NCI-H2171 treated with DMSO at 0.1 percent for 48 hours (cell line): ENCODE measurements at places on chromosomes 4 and X.

DNA sequence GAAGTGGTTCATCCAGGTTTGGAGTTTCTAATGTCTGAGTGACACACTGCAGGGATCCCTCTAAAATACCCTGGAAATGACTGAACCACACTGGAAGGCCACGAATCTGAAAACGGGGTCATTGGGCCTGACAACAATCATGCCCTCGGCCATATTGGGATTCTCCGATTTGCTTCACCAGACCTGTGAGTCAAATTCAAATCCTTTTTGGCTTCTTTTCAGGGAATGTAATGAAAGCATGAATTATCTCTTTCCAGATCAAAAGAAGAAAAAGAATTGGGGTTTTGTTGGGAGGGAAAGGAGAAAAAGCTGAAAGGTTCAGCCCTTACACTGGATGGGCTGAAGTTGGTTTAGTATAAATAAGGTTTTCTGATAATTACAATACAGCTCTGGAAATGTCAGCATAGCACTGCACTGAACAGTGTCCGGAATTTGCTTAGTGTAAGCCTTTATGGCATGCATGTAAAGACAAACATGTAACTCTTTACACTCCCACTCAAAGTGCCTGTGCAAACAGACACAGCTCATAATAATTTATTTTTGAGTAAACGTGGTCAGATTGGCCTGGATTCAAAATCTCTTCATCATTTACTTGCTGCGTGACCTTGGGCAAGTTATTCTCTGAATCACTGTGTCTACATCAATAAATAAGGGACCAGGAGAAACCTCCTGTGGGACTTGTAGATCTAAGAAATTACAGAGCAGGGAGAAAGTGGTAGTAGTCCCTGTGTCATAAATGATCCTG is 21.4 kb downstream of the CT47C1 start:
- no peak for DNase-seq

DNA sequence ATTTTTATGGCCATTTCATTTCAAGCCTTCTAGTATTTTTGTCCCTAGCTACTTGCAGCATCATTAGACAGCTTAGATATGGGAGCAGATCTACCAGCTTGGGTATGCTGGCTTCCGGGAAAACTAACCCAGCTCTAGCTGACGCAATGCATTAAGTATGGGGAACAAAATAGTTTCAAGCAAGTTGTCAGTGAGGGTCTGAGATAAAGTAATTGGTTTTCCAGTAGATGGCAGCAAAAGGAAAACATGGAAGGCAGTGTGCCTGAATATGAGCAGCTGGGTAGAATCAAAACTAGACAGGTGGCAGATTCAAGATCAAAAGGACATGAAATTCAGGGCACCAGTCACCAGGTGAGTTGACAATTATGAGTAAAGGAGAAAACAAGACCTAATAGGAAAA is 340.9 kb upstream of the CTSO start:
- DNase-seq: peak; percentile 90

GRCh38 chrX:30935985-30936384 is 46.9 kb upstream of the TAB3 start:
- DNase-seq: no peak

- no peak for DNase-seq
Observed at GRCh38 chr4:140070973-140071372, 83.0 kb downstream of the MAML3 start.

DNA sequence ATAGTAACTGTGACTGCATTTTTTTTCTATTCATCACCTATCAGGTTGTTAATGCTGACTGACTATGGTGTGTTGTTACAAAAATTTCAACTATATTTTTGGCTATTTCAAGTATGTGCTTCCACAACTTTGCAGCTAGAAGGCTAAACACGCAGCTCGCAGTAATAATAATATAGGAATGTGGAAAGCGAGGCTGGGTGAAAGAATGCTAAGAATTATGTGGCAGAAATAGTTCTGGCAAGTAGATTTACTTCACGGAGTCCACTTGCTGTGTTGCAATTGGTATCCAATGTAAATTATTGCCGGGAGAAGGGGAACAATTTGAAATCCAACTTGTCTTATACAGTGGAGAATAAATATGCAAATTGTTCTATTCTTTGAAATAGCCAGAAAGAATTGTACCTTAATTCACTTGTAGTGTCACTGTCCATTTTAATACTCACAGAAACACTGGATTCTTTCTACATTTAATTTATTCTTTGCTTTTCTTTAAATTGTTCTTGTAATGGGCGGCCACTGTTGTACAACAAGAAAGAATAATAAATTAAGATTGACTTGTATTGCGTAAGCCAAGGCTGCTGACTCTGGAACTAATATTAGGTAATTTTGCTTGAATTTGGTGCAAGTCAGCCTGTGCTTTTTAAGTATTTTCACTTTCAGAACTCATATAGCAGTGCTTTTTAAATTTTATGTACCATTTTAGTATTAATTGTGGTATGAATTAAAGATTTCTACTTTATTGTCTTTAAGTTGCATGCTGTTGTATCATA is 154.9 kb downstream of the FRMPD4 start:
- DNase-seq: no peak

DNA sequence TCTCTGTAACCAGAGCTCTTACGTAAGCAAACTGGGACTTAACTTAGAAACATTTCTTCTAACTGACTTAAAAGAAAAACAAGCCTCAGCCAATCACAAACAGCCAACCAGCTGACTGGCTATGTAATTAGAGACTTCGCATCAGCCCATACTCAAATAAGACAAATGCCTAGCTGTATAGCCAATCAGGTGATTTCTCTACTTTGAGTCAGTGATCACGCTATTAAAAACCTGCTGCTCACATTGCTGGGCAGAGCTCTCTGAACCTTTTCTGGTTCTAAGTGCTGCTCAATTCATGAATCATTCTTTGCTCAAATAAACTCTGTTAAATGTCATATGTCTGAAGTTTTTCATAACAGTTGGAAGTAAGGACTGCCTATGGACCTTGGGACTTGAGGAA is 9.9 kb upstream of the SMIM10L2A start:
- DNase-seq: no peak

- DNase-seq: no peak
Observed at GRCh38 chr4:89222170-89222569, 85.4 kb downstream of the GPRIN3 start.

GRCh38 chr4:147546349-147546748 is 65.5 kb downstream of the EDNRA start:
- DNase-seq: no peak

DNA sequence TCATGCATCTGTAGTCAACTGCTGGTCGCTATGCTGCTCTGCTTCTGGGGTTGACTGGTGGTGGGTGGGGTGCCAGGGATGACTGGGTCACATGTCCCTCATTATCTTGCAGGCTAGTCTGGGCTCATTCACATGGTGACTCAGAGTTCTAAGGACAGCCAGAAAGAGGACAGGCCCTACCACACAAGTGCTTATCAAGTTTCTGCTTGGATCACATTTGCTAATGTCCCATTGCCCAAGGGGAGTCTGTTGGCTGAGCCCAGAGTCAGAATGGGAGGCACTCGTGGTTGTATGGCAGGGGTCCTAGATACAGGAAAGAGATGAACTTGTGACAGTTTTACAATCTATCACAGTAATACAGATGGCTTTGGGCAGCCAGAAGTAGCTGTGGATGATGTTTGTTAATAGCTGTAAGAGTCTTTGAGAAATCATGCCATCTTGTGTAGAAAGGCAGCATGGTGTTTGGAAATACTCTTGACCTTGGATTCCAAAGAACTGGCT is 221.3 kb downstream of the GPAT3 start:
- DNase-seq: no peak

DNA sequence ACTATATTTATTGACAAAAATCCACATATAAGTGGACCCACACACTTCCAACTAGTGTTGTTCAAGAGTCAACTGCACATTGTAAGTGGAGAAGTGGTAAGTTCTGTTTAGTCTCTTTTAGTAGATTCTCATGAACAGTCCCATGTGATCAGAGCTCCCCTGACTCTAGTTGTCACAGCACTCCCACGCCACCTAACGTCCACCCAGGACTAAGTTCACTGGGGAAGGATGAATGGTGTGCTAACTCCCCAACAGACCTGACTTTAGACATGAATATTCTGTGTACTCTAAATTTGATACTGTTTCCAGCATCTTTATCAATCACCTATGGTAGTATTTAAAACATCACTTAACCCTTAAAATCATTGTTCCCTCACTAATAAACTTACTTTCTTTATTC is 59.8 kb downstream of the PACRGL start:
- no peak for DNase-seq

DNA sequence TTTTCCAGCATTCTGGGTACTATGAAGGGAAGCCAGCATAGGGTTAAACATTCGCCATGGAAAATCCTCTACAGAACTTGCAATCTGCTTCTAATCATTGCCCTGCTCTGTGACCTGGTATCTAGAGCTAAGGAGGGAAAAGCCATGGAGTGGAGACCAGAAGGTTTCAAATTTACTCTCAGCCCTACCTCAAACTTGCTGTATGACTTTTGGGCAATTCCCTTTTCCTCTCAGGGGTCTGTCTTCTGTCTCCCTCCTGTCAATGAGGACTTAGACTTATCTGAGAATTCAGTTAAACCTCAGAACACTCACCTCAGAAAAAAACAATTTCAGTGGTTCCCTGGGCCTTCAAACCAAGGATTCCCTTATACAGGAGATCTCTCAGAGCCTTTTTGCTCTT is 29.1 kb downstream of the ARHGEF9 start:
- DNase-seq: no peak

- peak; percentile 62 for DNase-seq
Observed at GRCh38 chr4:85475631-85476233, 782 bp downstream of the ARHGAP24 start.

DNA sequence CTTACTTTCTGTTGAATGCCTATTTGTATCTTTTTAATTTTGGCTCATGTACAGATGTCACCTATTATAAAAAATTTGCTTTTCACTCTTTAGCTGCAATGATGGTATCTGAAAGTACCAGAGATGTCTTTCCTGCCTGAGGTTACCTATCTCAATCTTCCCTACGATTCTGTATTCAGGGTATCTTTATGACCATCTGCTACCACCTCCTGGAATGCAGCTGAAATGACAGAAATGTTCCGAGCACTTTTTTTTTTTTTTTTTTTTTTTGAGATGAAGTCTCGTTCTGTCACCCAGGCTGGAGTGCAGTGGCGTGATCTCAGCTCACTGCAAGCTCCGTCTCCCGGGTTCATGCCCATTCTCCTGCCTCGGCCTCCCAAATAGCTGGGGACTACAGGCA is 136.4 kb downstream of the REPS2 start:
- DNase-seq: peak; percentile 69

GRCh38 chr4:184955116-184955515 is 63.2 kb upstream of the HELT start:
- DNase-seq: no peak

- DNase-seq: no peak
Observed at GRCh38 chr4:185546335-185546734, 11.0 kb upstream of the PDLIM3 start.

DNA sequence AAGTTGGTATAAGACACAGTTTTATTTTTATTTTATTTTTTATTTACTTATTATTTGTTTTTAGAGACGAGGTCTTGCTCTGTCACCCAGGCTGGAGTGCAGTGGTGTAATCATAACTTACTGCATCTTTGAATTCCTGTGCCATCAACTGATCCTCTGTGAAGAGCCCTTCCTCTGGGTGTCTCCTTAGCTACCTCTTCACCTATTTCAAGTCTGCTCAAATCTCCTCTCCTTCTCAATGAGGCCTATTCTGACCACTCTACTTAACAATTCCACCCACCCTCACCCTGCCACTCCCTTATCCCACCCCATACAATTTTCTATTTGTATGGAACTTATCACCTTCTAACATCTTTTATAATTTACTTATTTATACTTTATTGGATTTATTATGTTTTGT is 183.4 kb downstream of the PPP3CA start:
- no peak for DNase-seq

- DNase-seq: no peak
Observed at GRCh38 chr4:122783301-122784215, 43.1 kb upstream of the FGF2 start.

DNA sequence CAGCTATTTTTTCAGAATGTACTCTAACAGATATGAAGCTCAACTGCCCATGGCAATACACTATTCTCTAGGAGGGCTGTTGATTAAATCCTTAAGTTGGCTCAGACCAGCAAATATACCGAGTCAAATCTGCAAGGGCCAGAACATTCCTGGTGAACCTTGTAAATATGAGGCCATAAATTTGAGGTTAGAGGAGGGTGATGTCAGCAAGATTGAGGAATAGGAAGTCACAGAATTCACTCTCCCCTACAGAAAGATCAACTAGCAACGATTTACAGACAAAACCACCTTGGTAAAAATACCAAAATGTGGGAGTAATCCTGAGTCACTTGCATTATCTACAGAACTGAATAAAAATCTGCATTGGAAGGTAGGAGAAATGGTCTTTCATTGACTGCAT is 399.3 kb downstream of the GPM6A start:
- no peak for DNase-seq

DNA sequence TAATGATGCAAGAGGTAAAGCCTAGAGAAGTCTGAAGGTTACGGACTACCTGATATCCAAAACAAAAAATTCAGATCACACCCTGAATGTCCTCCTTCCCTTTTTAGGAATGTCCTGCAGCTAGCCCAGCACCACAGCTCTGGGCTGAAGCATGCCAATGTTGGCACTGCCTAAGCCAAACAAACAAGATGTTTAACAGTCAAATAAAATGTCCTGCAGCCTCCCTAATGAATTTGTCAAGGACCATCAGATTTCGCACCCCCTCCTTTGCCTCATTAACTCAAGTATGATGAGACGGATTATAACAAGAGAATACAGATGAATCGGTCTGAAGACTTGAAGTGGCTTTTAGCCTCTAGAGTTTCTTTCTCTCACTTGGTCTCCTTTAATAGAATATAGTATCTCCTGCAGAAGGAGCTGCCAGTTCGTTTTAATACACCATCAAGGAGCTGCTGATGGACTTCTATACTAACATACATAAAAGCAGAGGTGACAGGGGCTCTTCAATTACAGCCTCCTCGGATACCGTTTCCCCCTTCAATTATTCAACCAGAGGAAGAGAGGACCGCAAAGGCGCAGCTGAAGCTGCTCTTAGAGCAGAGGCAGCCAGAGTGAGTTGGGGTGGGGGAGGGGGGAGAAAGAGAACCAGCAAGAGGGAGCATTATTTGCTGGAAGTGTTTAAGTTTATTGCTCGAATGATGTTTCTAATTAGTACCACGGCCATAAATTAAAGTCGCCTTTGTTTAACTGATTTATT is 3.0 kb upstream of the MAB21L2 start:
- no peak for DNase-seq

DNA sequence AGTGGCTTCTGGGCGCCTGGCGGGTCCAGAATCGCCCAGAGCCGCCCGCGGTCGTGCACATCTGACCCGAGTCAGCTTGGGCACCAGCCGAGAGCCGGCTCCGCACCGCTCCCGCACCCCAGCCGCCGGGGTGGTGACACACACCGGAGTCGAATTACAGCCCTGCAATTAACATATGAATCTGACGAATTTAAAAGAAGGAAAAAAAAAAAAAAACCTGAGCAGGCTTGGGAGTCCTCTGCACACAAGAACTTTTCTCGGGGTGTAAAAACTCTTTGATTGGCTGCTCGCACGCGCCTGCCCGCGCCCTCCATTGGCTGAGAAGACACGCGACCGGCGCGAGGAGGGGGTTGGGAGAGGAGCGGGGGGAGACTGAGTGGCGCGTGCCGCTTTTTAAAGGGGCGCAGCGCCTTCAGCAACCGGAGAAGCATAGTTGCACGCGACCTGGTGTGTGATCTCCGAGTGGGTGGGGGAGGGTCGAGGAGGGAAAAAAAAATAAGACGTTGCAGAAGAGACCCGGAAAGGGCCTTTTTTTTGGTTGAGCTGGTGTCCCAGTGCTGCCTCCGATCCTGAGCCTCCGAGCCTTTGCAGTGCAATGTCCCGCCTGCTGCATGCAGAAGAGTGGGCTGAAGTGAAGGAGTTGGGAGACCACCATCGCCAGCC is at the start of gene ATOH1:
Gene ATOH1, plus strand, starts transcription at position 422 of the 663 bp plus-strand sequence. Its CDS starts 174 bp downstream, at position 596.
- DNase-seq: peak; percentile 67
